ENCODE measurements at places on chromosomes 7 and 10.

DNA sequence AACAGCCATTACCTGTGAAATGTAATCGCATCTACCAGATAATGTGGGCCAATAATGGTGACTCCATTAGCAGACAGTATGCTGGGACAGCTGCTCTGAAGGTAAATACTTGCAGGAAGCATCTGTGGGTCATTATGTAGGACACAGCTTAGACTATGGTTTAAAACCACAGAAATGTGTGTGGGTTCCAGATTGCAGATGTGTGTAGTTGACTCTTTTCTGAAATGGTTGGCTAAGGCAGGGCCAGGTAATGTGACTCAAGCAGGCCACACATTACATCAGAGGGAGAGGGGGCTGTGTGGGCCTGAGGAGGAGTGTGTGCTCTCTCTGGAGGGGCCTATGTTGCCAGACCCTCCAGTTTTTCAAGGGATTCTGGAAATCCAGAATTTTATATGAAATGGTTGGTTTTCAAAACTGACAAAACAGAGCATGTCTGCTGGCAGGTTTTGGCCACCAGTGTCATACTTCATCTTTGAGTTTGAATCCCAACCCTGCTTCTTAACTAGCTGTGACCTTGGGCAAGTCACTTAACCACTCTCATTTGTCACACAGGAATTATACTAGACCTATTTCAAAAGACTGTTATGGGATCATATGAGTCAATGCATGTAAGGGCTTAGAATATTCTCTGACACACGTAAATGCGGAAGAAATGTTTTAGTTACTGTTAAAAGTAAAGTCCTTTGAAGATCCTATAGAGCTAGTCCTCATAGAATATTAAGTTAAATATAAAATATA, 64.5 kb downstream of the MCMBP start:
- no peak for DNase-seq

GRCh38 chr10:73649876-73650536, 5.8 kb downstream of the SYNPO2L start:
- no peak for DNase-seq

DNA sequence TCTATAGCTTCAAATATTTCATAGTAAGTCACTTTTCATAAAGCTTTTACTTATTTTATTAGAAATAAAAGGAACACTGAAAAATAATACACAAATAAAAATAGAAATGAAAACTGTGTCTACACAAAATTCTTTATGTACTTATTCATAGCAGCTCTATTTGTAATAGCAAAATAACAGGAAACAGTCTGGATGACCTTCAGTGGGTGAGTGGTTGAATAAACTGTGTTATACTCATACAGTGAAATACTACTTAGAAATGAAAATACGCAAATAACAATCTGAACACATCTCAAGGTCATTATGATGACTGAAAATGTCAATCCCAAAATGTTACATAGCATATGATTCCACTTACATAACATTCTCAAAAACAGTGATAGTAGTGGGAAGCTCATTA, 138.7 kb upstream of the PCLO start:
- no peak for DNase-seq

DNA sequence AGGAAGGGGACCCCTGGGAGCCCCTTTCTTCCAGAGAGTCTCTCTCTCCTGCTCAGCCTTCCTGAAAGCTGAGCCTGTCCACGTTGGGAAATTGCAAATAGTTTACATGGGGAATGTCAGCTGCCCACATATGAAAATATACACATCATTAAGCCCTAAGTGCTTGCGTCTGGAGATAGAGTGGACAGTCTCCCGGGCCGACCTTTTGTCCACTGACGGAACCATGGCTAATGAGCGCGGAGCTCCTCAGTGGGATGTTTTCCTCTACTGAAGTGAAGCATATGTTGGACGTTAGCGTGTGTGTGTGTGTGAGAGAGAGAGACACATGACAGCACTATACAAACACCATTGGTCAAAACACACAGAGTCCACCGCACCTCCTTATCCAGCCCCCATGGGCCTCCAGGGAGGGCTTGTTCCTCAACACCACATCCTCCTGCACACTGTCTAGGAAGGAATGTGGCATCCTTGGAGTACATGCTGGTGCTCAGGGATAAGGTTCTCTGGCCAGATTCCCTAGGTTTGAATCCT, 128.4 kb downstream of the RGS10 start:
- DNase-seq, result no peak

DNA sequence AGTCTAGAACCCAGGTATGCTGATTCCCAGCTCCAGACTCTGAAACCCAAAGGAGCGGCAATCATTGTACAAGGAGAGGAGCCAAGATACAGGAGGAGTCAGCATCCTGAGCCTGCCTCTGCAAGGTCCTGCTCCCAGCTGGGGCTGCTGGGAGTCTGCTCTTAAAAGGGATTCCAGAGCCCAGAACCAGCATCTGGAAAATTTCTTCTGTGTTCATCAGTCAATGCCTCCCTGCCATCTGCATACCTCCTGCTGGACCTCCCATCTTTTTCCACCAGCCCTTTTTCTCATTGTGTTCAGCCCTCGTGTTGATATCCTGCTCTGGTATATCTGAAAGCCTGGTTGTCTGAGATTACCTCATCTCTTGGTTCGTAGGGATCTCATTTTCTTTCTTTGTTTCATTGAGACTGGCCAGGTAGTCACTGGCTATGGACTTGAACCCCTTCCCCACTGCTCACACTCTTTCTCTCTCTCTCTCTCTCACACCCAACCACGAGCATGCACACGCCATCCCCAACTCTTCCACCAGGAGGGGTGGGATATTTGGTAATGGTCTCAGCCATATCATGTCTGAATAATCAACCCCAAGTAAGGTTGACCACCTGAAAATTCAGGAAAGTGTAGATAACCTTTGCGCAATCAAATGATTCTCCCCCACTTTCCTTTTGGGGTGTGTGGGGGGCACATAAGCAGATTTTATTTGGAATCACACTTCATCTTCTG, 608.8 kb downstream of the LRMDA start:
- DNase-seq, result no peak

- DNase-seq, result no peak
These were observed 467 bp downstream of the EXOSC1 start for GRCh38 chr10:97445357-97445721.

Measured in NCI-H2171 (cell line).